Kidney capillary endothelial cell (primary cell): ENCODE measurements at places on chromosomes 2 and 18.

GRCh38 chr2:201631041-201631440 is 12.3 kb downstream of the TMEM237 start:
- DNase-seq: no peak

DNA sequence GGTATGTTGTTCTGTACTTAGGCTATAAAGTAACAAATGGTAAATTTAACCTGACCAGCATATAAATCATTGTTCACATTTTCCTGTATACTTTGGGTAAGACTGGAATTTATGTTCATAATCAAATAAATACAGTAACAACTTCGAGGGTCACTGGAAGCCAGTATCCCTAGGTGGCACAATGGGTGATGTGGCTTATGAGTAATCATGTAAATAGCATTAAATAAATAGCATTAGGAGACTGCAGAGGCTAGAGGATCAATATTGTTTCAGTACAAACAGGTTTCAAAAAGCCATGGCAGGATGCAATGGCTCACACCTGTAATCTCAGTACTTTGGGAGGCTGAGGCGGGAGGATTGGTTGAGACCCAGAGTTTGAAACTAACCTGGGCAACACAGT is 690.6 kb downstream of the SLC4A3 start:
- no peak for DNase-seq

DNA sequence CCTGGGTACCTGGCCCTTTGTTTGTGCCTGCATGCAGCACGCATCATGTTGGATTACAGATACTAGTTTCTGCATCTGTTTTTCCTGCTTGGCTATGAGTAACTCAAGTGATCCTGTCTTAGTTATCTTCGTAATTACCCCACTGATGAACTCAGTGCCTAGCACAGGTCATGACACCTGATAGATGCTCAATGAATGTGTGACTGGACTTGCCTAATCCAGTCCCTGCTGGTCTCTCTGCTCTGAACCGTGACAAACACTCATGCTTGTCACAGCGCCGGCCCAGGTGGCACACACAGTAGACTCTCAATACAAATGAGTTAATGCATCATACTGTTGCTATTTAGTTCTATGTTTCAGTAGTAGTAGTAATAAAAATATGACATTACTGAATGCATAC is 31.2 kb upstream of the NTSR2 start:
- no peak for DNase-seq

DNA sequence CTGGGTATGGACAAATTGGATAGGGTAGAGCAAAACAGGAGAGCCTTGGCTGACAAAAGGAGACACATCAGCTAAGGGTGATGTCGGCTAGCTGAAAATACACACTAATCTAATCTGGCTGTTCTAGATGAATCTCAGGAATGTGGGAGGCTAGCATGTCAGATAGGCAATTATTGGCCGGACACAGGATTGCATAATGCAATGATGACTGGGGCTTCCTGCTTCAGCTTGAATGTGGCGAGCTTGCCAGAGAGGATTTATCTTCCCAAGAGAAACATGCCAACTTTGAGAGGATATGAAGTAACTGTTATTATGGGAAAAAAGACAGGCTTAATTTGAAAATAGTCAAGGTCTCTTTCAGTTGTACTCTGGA is 102.4 kb downstream of the TRIB2 start:
- peak; percentile 97 for DNase-seq

DNA sequence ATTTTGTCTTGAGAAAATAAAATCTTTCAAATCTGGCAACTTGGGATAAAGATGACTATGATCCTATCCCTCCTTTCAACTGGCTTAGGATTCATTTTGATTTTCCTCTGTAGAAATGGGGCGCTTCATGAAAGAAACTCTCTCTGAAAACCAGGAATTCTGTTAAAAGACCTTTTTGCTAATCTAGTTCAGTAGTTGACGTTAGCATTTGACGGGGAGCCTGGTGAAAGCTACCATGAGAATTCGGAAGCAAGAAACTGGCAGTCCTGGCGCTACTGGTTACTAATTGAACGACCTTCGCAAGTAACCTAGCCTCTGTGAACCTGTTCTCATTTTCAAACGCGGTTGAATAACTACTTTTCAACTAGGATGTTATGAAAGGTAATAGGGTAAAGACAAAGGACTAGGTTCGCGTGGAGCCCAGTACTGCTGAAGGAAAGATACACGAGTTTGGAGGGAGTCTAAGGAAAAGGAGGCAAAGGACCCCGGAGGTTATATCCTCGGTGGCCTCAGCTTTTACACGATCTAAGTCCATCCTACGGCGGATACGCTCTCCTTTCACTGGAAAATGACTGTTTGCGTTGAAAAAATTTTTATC is 604 bp upstream of the STK11IP start:
- DNase-seq: no peak

DNA sequence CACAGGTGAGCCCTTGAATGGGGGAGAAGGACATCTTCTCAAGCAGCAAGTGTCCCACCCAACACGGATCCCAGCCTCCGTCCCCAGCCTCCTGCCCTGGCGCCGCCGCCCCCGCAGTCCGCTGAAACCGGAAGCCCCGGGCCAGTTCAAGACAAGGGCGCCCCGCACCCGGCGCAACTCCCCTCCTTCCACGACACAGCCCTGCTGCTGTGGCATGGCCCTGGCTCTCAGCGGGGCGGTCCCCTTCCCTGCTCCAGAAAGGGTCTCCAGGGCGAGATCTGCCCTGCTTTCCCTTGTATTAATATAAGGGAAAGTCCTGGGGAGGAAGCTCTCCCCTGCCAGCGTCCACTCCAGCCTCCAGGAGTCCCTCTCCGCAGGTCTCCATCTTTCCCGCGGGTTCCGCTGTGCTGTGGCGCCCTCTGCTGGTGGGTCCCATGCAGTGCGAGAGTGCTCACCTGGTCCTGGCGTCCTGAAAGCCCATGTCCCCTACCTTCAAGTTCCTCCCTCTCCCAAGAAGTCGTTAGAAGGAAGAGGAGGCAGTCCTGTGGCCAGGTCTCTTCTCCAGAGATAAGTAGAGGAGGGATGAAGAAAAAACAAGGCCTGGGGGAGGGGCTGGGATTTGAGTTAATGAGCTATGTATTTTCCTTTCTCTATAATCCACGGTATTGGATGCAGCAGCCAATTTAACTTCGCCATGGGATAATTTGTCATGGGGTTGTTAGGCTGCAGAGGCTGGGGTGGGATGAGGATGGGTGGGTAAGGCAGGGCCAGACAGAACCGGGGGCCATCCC is 176.0 kb downstream of the SMAD2 start:
- peak; percentile 21 for DNase-seq

GRCh38 chr18:13910501-13910900 is 4.8 kb downstream of the MC2R start:
- no peak for DNase-seq

DNA sequence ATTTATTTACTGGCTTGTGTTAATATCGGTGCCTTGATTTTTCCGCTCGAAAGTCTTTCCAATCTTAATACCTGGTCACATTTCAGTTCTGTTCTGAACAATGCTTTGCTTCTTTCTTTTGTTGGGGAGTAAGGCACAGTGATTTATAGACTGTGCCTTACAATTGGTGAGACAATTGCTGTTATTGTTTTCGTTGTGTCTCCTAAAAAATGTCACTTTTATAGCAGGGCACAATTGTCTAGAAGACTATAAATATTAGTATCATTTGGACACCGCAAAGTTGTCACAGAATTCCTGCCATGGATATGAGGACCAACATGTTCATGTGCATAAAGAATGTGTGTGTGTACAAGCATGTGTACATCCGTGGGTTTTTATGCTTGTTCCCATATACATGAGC is 231.9 kb downstream of the INSIG2 start:
- no peak for DNase-seq

DNA sequence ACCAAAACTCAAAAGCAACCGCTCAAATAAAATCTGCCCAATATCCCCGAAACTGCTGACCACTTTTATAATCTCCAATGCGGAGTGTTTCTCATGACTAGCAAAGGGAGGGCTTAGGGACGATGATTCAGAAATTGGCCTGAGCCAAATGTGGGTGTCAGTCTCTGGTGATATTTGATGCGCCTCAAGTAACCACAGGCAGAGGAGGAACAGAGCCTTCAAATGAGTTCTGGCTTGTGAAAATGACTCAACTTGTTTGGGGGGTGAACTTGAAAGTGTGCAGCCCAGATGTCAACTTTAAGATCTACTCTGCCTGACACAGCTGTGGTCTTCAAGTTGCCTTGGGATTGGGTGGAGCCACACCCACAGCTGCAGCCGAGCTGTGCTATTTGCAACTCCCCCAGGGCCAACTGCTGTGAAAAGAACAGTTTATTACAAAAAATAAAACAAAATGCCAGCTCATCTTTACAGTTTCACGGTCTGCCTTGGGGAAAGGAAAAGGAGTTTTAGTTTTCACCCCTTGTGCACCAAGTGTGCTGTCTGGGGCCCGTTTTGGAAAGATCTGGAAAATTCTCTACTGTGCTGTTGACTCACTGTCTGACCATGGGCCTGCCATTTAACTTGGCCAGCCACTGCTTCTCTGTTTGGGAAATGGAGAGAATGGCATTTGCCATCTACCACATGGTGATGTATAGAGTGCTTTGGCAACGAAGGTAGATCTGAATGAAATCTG is 222.1 kb downstream of the MTX2 start:
- no peak for DNase-seq

GRCh38 chr2:135257383-135258090 is 205.4 kb downstream of the RAB3GAP1 start:
- DNase-seq: no peak

DNA sequence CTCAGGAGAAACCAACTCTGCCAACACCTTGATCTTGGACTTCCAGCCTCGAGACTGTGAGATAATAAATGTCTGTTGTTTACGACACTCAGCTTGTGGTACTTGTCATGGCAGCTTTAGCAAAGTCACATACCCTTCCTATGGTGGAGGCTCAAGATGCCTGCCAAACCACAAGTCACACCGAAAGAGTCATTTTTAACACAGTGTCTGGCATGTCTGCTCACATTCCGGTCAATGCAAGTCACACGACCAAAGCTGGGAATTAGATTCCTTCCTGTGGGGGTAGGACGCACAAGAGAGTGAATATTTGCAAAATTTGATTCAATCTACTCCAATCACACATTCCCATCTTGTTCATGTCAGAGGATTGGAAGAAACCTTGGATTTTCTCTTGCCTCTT is 24.6 kb downstream of the KCNE4 start:
- DNase-seq: no peak

DNA sequence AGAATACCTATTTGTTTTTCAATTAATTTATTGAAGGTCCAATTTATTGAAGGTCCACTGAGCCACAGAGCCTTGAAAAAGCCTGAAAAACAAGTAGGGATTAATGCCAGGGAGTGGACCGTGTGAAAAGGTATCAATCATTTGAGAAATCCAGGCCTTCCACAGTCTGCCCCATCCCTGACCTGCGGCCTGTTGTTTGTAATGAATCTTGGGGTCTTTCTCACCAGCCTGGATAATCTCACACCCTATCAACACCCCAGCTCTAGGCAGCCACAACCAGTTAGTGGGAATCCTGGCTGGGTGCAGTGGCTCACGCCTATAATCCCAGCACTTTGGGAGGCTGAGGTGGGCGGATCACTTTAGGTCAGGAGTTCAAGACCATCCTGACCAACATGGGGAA is 47.8 kb downstream of the TNFRSF11A start:
- no peak for DNase-seq

DNA sequence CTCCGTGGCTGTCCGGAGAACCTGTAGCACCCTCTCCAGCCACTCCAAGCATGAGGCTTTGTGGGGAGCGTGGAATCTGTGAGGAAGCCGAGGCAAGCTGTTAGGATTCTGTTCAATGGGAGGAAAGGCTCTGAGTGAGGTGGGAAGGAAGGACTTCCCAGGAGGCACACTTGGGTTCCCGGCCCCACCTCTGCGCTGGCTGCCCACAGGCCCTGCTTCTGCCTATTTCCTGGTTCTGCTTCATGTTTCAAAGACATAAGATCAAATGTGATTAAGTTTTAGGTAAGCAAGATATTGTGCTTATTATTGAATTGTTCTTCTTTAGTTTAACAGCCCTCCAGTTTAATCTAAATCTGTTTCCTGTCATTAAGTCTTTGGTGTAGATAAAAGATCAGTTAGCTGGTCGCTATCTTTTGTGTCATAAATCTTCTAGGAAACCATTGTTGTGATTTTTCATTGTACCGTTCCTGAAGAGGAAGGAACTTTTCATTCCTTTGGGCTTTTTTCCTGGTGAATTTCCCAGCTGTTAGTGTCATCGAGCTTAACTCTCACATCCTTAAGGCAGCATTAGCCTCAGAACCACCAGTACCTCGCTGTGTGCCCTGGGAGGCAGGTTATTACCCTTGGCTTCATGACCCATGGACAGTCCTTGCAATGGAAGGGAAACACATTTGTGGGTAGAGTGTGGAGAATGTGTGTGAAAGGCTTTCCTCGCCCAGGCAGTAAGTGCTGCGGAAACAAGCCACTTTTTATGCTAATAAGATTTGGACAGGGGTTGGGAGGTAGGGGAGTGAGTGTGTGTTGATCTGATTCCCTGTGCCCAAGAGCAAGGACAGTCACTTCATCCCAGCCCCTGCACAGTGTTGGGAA is 61.9 kb upstream of the ALPP start:
- DNase-seq: peak; percentile 75

GRCh38 chr2:64226611-64227010 is 82.4 kb upstream of the PELI1 start:
- DNase-seq: no peak

- DNase-seq: no peak
These were observed 432.3 kb downstream of the STK39 start for GRCh38 chr2:167814881-167815718.

DNA sequence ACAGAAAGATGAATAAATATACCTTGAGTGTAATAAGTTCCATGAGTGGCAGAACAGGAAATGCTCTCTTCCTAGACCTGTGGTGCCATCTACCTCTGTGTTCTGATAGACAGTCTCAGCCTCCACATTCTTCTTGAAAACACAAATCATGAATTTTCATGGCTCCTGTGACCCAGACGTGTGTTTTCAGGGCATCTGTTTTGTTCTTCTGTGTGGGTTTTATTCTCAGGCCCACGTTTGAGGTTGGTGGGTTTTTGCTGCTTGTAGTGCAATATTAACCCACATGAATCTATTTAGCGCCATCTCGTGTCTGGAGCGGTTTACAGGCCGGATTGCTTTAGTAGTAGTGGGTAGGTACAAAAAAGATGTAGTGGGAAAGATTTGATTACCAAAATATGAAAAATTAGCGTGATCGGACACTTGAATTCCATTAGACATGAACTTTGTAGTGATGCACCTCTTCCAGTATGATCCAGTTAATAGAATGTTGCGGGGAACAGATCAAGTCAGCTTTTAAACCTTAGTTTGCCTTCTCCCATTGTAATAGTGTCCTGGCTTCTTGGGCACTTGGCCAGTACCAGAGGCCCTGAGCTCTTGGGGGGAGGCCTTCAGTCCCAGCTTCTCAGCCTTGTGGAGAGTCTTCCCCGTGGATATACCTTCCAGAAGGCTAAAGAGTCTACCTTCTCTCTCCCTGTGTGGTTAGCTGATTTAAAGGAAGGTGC is 256.5 kb downstream of the TPGS2 start:
- peak; percentile 16 for DNase-seq

DNA sequence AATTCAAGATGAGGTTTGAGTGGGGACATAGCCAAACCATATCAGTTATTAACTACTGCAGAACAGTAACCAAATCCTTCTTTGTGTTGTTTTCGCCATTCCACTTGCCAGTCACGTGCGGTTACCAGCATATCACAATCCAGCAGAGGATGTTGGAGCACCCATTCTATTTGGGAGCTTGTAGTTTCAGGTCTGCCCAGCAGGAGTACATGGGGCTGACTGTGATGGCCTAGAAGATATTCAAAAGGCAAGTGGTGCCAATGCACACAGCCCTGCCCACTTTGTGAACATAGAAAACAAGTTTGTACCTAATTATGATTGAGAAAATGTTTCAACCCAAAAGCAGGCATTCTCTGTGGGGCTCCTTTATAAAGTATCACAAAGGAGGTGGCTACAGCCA is 57.0 kb downstream of the ZNF519 start:
- no peak for DNase-seq
